ENCODE measurements at places on chromosomes 4 and X. TPM values are rescaled to one million over a fixed set of nuclear protein-coding genes. Genes with fewer than 3 reads are reported as not detected.

DNA sequence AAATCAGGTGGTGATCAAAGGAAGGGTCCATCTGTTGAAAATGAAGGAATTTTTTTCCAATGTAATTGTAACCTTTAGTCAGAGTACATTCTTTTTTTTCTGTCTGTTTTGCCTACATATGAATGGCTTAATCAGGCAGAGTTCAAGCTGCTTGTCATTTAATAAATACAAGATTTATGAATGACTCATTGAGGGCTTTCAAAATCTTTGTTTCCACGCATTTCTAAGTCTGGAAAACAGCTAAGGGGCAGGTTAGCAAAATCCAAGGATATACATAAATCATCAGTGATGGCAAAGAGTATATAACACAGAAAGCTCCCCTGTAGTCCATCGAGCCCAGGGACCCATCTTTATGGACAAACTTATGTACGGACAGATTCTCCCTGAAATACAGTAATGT lies 1.8 kb downstream of the CA5B start:
- no peaks in the 10 kb centered on the region for H3K4me1 ChIP-seq
- H3K36me3 ChIP-seq: no peaks in the 10 kb centered on the region
- no peak for DNase-seq
- H3K4me3 ChIP-seq: no peak overlapping the region

GRCh38 chr4:107561481-107561880 lies 158.6 kb downstream of the PAPSS1 start:
- no peaks in the 10 kb centered on the region for H3K36me3 ChIP-seq
- no peak overlapping the region for H3K4me3 ChIP-seq
- no peaks in the 10 kb centered on the region for H3K27me3 ChIP-seq
- no peak overlapping the region for H3K27ac ChIP-seq
- DNase-seq: no peak

GRCh38 chr4:6802025-6802424 lies 19.5 kb downstream of the KIAA0232 start:
- H3K27me3 ChIP-seq: no peaks in the 10 kb centered on the region
- no peak for DNase-seq
- H3K4me1 ChIP-seq: no peaks in the 10 kb centered on the region

- H3K4me3 ChIP-seq: no peak overlapping the region
- DNase-seq: no peak
These were observed 87.2 kb downstream of the HPRT1 start for GRCh38 chrX:134547047-134547679.

GRCh38 chr4:89331686-89332544 lies 24.3 kb upstream of the GPRIN3 start:
- no peaks in the 10 kb centered on the region for H3K4me1 ChIP-seq
- no peak for DNase-seq
- no peak overlapping the region for H3K27ac ChIP-seq

GRCh38 chrX:39955625-39956024 lies 142.1 kb downstream of the BCOR start:
- H3K4me3 ChIP-seq: no peak overlapping the region
- H3K27me3 ChIP-seq: no peaks in the 10 kb centered on the region
- DNase-seq: no peak
- no peaks in the 10 kb centered on the region for H3K36me3 ChIP-seq
- H3K27ac ChIP-seq: no peak overlapping the region

Gene DTHD1
- total RNA-seq: not detected

All from right lobe of liver (tissue), 6 donors.